ENCODE measurements at places on chromosomes 6 and 20. TPM values are rescaled to one million over a fixed set of nuclear protein-coding genes. Genes with fewer than 3 reads are reported as not detected.
A peak's percentile ranks its signal among the peaks of the same experiment; 100 is the strongest.

DNA sequence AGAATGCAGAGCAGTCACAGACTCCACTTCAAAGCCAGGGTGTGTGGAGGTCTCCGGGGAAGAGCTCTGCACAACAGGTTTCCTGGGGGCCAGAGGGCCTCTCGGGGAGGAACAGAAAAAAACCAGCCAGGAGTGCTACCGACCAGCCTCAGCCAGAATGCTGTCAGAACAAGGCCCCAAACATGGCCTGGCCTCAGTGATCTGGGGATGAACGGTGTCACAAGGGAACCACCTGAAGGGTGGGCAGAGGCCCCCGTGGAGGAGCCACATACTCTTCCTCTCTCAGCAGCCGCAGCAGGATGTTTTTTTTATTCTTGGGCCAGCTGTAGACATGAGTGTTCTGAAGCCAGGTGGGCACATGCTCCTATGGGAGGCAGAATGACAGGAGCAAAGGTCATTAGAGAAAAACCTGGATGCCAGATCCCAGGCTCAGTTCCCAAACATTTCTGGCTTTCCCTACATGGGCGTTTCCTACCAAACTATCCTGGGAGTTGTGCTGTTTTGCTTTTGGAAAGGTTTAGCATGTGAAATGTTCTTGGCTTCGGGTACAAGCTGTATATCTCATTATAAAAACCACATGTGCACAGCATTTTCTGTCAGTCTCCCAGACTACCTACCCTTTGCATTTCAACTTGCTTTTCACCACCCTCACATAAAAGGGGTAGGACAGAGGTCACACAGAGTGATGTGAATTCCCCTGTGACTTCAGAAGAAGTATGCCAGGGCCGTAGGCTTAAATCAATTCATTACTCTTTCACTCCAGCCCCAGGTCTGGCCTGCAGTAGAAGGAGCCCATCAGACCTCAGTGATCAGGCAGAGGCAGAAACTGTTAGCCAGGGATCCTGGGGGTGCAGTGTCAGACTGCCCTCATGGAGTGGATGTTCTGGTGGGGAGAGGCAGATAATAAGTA, 46.2 kb downstream of the TRAF3IP2 start:
- no peak for DNase-seq

GRCh38 chr6:170043150-170043819, 247.6 kb downstream of the DLL1 start:
- peak; percentile 3 for DNase-seq

DNA sequence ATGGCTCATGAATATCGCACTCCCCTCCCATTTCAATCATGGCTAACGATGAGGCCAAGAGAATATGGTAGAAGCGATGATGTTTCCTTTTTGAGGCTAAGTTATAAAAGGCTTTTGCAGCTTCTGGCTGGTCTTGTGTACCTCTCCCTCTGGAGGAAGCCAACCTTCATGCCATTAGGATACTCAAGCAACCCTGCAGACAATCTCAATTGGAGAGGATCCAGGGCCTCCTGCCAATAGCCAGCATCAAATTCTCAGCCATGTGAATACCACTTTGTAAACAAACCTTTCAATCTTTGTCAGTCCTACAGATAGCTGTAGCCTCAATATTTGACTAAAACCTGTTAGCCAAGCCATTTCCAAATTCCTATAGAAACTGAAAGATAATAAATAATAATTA, 738.4 kb downstream of the KIF16B start:
- no peak for DNase-seq

DNA sequence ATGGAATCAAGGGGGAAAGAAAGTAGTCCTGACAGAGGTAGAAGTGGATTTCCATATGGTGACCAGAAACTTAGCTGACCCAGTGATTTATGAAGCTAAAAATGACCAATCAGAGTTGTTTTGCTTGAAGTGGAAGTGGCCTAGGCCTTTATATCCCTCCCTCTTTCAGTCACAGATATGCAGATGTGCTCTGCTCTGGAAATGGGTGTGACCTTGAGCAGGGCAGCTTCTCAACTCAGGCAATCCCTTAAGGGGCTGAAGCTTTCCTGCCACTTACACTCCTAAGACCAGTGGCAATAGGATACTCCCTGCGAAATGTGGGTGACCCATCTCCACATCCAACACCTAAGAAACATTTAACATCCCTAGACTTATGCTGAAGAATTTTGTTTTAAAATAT, 256.6 kb downstream of the EYS start:
- DNase-seq: no peak

DNA sequence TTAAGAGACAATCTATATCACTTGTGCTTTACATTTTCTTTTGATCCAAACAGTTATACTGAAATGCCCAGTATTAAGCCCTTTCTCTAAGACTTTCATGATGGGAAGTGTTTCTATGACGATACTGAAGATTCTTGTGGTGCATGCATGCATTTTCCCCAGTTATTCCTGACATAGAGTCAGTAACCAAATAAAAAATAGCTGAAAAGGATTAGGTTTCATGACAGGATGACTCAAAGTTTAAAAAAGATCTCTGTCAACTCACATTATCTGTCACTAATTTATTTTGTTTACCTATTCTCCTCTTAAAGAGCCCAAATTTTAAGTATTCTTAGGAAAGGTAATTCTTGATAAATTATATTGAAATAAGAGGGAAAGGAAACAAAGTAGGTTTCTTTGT, 98.4 kb downstream of the SESN1 start:
- DNase-seq: no peak

Gene FLOT1
- 175 TPM for total RNA-seq

Gene C20orf144
- 0.24 TPM for total RNA-seq

Gene APCDD1L
- 0.23 TPM for total RNA-seq

Gene DNAAF9
- total RNA-seq: 1.9 TPM

Measured in mucosa of descending colon (tissue), 3 donors.